ENCODE measurements at places on chromosomes 2 and 18.
A peak's percentile ranks its signal among the peaks of the same experiment; 100 is the strongest.

DNA sequence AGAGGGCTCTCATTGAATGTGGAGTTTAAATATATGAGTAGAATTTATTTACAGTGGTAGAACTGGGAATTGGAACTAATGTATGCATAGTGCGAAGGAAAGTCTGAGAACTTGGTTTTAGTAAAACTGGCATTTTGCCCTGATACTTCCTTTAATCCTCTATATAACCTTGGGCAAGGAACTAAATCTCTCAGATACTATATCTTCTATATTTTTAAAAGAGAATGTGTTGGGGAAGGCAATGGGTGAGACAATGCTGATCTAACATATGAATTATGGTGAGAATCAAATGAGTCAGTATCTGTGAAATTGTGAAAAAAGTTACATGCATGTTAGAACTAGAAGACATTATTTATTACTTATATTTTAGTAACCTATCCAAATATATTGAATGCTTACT is 2109.4 kb upstream of the PIK3C3 start:
- no peak for DNase-seq

DNA sequence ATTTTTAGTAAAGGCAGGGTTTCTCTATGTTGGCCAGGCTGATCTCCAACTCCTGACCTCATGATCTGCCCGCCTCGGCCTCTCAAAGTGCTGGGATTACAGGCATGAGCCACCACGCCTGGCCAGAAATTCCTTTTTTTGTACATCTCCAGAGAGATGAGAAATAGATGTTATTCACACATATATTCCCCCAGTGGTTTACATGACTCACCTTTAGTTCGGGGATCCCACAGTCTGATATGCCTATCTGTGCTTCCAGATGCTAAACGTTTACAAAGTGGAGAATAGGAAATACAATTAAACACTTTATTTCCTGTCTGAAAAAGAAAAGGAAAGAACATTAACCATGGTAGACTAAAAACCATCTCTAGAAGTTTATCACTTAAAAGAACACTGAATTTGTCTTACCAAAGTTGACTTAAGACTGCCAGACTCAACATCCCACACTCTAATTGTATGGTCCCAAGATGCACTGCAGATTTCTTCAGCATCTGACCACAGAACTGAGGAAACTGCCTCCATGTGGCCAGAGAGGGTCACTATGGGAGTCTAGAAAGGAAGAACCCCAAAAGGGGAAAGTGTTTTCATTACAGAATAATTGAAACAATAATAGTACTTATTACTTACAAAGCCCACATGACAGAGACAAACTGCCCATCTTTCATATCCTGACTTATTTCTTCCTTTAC is 12.6 kb upstream of the ICA1L start:
- no peak for DNase-seq

- DNase-seq, result no peak
Observed at GRCh38 chr2:20516646-20517341, 69.9 kb downstream of the RHOB start.

DNA sequence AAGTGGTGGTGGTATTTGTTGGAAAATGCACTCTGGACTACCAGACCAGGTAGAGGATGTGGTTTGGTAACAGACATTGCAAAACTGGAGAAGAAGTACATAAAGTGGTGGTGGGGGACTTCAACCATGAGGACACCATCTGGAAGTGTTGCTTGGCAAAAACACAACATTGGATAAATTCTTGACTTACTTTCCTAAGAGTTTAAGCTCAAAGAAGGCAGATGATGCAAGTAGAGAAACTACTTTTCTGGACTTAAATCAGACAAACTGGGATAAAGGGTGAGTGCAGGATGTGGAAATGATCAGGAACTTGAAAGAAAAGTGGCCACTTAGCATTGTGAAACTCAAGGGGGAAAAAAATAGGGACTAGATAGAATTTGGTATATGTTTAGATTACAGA is 487.4 kb downstream of the ZEB2 start:
- DNase-seq, result no peak

DNA sequence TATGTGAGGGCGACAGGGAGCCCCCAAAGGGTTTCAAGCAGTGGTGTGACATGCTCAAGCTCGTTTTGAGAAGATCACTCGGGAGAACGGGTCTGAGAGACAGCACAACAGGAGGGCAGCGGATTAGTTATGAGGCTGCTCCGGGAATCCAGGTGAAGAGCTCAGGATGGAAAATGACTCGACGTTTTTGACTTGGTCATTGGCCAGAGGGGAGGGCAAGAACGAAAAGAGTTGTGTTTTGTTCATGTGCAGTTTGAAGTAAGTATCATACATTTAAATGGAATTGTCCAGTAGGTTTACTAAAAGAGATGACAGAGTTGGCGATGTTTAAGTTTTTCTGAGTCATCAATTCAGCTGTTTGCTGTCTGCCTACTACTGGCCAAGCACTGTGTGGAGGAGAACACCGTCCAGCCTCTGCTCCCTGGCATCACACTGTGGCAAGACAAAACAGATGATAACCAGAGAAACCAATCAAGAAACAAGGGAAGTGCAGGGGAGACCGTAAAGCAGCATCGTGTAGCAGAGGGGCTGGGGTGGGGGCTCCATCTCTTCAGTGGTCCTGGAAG is 25.3 kb upstream of the ANXA4 start:
- no peak for DNase-seq

GRCh38 chr2:12932192-12932591 is 215.5 kb downstream of the TRIB2 start:
- no peak for DNase-seq

DNA sequence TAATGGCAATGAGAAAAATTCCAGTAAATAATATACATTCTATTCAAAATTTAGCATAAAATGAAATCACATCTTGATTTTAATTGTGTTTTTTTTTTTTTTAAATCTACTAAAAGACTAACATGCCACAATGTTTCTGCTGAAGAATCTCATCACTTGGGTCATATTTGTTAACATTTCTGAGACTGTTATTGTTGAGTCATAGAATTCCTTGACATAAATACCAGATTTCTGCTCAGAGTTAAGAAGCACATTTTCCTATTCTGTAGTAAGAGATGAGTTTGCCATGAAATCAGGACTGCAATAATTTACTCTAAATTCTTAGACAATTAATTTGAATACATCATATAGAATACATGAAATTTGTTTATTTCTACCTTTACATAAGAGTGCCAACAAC is 154.9 kb upstream of the KYNU start:
- DNase-seq, result no peak

- DNase-seq, result no peak
Observed at GRCh38 chr2:175187378-175187777, 5.9 kb upstream of the ATP5MC3 start.

DNA sequence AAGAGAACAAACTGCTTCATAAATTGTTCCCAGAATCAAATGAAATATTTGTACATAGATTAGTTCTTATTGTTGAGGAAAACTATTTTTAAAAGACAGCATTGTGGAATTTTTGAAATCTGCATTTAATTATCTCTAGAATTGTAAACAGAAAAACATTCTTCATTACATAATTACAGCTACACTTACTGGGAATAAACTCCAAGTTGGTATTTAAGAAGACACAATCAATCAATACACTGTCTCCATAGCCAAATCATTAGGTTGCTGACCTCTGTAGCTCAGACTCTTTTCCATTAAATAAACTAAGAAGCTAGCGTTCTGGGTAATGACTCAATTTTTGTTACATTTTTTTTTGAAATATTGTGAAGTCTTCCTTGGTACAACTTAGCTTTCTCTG is 70.2 kb upstream of the PIEZO2 start:
- no peak for DNase-seq

DNA sequence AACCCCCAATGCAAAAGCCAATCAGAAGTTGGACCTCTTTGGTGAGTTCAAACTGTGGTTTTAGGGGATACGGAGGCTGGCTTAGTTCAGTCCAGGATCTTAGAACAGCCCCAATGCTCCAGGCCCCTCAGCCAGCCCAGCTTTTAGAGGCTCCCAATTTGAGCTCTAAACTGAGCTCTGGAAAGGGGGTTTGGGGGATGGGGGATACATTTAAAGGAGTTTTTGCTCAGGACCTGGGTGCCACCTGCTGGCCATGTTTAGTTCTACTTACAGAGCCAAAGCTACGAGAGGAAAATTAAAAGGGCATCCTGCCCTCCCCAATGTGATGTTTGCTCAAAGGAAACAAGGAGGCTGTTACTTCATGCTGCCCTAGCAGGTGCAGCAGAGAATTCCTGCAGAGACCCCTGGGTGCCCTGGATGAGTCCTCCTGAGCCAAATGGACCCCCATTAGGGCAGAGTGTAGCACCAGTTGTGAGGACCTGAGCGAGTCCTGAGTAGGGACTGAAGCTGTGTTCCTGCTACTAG is 15.9 kb upstream of the TMEM214 start:
- DNase-seq, result peak; percentile 63

DNA sequence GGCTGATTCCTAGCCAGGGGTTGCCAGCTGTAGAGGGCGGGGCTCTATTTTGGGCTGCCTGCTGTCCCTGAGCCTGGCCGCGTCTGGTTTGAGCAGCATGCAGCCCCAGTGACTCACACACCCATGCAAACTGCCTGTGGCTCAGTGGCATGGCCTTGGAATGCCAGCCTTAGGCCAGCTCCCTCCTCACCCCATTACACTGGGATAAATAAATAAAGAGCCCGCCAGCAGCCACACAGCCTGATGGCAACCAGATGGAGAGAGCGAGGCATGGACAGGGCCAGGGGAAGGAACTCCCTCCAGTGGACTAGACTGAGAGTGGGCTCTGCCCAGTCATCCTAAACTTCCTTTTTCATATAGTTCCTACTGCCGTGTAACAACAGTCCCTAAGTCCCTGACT is 18.3 kb downstream of the NHEJ1 start:
- DNase-seq, result no peak

DNA sequence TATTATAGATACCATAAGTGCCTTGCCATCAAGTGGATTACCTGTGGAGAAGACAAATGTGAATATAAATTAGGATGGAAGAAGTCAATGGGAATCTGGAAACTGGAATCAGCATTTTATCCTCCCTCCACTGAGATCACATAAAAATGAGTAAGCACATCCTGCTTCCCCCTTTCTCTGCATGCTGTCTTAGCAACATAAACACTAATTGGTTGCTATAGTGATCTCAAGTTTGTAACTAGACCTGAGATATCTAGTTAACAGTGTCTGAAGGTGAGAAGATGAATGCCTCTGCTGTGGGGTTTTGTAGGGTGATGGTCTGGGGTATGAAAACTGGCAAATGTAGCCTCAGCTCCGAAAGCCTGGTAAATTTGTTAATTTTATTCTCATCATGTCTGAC is 1357.5 kb upstream of the CELF4 start:
- DNase-seq, result no peak

DNA sequence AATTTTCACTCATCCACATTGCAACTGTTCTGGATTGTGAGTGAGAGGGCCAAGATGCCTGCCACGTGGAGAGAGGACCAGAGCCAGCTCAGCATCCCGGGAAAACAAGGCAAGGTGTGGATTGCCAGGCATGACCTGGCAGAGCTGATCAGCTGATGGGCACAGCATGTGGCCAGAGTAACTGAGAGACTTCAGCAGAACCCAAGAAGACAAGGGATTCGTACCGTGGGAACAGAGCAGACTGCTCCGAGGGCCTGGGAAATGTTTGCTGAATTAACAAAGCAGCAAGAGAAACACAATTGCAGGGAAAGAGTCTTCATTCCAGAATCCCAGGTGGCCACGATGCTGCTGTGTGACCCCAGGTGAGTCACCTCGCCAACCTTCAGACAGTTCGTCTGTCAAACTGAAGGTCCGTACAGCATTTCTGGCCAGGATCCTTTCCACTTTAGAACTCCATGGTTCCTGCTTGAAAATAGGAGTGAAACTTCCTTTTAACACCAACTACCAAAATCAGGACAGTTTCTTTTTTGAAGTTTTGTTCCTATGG is 26.3 kb upstream of the POMC start:
- DNase-seq, result no peak

DNA sequence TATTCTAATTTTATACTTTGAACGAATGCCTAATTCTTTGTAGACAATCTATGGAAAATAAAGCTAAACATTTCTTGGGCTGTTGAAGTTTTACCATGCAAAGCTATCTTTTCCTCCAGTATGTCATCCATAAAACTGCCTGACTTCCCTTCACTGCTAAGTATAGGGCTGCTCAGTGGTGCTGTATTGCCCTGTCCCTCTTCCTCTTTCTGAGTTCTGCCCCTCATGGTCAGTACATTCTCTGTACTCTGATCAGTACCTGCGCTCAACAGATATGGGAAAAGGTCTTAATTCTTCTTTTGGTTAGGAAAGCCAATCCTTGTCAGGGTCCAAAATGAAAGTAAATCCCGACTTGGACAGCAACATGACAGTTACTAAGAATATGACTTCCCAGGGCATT is 321.9 kb downstream of the RAD51AP2 start:
- no peak for DNase-seq

DNA sequence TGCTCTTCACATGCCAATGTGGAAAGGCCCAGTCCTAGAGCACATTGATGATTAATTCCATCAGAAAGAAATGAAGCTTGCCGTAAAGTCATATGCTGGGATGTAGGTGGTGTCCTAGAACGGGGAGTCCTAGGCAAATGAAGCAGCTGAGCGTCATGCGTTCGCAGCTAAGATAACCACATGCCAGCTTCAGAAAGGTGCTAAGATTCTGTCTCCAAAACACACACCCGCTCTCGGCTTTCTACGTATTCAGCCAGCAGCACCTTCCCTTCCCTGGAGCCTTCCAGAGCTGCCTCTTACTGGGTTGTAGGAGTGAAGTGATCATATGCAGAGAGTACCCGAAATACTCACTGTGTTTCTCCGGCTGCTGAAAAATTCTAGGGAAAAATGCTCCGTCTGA is 421.6 kb upstream of the ID2 start:
- no peak for DNase-seq

DNA sequence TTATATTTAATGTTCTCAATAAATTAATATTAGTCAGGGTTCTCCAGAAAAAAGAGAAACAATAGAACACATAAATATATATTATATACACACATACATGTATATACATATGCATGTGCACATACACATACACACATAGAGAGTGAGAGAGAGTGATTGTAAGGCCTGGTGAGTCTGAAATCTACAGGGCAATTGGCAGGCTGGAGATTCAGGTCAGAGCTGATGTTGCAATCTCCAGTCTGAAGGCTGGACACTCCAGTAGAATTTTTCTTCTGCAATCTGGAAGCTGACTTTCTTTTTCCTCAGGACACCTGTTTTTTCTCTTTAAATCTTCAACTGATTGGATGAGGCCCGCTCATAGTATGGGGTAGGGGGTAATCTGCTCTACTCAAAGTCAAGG is 3.2 kb downstream of the TMEM182 start:
- DNase-seq, result no peak

- peak; percentile 90 for DNase-seq
Observed at GRCh38 chr2:45729753-45730512, 78.5 kb downstream of the PRKCE start.
